ENCODE measurements at places on chromosomes 1 and 21.

- no peak for DNase-seq
Measured at GRCh38 chr1:54329312-54330003, 76.7 kb downstream of the SSBP3 start.

- DNase-seq = no peak
Measured at GRCh38 chr1:15951341-15952153, 24.4 kb downstream of the ZBTB17 start.

DNA sequence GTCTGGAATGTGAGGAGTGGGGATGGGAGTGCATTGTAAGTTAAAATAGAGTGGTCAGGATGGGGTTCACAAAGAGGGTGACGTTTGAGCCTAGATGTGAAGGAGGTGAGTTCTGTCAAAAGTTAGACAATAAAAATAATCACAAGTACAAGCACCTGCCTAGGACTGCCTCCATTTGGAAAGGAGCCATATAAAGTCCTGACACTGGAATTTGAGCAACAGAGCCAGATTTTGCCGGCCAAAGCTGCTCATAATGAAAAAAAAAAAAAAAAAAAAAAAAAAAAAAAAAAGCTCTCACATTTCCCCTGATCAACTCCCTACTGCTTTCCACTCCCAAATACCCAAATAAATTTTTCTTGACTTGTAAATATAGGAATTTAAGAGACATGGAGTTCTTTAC, 4.1 kb downstream of the PALMD start:
- DNase-seq = no peak

- DNase-seq = peak; percentile 8
Measured at GRCh38 chr1:171257607-171258076, 9.3 kb downstream of the FMO1 start.

DNA sequence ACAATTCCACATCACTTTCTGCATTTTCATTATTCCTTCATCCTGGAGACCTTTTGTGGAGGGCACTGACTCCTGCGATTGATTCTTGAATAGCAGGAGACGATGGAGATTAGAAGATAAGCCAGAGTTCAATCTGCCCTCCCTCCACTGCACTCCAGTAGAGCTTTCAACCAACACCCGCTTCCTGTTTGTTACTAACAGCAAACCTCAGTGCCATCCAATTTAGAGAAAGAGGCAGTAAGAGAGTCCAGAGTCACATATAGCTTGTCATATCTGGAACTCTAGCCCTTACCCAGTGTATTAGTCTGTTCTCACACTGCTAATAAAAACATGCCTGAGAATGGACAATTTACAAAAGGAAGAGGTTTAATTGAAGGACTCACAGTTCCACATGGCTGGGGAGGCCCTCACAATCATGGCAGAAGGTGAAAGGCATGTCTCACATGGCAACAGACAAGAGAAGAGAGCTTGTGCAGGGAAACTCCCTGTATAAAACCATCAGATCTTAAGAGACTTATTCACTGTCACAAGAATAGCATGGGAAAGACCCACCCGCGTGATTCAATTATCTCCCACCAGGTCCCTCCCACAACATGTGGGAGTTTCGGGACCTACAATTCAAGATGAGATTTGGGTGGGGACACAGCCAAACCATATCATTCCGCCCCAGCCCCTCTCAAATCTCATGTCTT, 55.9 kb downstream of the PCBP3 start:
- DNase-seq = no peak

DNA sequence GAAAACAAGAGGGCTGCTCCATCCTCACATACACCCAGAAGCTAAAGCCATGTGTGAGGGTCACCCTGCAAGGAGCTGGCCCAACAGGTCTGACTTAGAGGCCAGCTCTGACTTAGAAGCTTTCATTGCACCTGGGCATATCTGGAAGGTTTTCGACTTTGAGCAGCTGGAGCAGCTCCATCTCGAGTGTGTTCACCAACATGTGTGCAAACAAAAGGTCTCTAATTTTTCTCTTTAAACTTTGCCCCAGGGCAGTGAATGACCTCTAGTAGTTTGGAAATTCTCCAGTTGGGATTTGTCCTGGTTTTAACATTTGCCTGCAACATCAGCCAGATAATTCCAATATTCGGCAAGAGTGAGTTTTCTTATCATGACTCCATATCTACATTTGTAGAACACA, 108.3 kb downstream of the TNR start:
- DNase-seq = no peak

DNA sequence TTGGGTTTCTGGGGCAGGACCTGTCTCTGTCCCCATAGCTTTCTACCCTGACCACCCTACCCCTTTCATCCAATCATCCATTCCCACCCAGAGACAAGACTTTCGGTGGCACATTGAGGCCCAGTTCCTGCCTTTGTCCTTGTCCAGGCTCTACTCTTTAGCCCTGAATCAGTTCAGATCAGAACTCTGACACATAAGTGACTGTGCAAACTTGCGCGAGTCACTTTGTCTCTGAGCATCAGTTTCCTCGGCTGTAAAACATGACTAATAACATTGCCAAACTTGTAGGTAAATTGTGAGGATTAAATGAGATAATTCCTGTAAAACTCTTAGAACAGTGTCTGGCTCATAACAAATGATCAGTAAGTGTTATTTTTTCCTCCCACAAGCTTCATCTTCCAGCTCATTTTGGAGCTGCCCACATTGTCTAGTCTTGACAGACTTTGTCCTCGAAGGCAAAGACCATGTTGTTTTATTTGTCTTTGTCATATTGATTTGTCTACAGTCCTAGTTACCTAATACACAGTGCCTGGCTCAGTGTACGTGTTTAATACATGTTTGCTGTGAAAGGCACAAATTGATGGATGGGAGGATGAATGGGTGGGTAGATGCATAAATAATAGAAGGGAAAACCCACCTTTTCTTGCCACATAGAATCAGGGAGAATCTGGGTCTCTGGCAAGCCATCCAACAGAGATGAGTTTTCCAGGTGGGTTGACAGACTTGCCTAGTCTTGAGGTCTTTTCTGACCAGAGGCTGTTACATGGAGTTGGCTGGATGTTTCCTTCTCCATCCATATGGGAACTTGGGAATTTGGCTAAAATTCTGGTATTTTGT, 262.9 kb downstream of the OMA1 start:
- DNase-seq = no peak

- no peak for DNase-seq
Measured at GRCh38 chr21:36431252-36431651, 46.1 kb downstream of the CHAF1B start.

DNA sequence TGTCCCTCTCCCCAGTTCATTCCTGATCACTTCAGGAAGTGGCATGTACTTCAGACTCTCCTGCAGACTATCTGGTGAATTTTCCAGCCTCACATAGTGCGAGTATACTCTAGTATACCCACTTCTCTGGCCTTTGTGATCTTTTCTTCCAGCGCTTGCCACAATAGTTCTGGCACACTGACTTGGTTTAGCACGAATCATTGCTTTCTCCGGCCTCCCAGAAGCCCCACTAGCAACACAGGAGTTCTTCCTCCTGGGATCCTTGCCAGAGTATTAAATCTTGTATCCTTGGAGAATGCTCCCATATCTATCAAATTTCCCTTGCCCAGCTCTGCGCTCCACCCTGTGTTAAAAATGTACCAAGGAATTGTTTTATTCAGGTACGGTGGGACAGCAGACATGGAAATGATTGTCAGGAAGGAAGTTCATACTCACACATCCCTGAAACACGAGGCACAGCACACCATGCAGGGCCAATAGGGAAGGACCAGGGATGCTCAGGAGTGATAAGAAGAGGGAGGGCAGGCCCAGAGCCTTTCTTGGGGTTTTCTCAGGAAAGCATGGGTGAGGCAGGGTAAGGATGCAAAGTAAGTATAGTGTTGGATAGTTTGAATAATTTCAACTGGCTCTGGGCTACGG, 136.7 kb downstream of the ADSS2 start:
- peak; percentile 28 for DNase-seq

GRCh38 chr1:107100331-107100984, 40.4 kb upstream of the NTNG1 start:
- DNase-seq = no peak

GRCh38 chr1:225257081-225257480, 170.8 kb downstream of the LBR start:
- no peak for DNase-seq

DNA sequence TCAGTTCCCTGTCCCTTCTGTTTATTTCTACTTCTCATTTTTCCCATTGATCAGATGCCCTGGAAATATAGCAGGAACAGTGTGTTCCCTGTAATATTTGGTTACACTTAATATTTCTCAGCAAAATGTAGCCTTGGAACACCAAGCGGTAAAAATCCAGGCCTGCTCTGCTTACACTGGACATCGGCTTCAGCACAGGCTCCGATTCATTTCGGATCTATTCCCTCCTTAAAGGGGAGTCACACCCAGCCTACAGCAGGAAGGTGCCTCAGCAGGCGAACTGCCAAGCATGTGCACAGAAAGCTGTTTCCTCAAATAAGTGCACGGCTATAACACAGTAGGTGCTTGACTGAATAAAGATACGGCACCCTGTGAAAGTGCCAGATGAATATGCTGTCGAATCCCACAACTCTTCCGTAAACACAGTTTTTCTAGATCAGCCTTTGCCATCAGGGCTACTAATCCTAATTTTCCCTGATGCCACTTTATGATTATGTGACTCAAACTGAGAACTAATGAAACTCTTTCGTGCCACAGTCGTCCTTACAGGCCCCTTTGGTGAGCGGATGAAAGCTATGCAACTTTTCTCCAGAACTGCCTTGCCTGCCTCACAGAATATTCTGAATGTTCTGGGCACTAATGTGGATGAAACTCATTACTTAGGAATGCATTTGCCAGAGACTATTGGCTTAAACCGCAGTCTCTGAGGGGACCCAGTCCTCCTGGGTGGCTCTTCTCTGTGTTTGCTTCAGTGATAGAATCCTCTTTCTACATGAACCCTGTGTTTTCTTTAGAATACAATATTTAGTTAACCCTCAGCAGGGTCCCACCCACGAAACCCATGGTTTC, 275.5 kb upstream of the RUNX1 start:
- DNase-seq = peak; percentile 75

DNA sequence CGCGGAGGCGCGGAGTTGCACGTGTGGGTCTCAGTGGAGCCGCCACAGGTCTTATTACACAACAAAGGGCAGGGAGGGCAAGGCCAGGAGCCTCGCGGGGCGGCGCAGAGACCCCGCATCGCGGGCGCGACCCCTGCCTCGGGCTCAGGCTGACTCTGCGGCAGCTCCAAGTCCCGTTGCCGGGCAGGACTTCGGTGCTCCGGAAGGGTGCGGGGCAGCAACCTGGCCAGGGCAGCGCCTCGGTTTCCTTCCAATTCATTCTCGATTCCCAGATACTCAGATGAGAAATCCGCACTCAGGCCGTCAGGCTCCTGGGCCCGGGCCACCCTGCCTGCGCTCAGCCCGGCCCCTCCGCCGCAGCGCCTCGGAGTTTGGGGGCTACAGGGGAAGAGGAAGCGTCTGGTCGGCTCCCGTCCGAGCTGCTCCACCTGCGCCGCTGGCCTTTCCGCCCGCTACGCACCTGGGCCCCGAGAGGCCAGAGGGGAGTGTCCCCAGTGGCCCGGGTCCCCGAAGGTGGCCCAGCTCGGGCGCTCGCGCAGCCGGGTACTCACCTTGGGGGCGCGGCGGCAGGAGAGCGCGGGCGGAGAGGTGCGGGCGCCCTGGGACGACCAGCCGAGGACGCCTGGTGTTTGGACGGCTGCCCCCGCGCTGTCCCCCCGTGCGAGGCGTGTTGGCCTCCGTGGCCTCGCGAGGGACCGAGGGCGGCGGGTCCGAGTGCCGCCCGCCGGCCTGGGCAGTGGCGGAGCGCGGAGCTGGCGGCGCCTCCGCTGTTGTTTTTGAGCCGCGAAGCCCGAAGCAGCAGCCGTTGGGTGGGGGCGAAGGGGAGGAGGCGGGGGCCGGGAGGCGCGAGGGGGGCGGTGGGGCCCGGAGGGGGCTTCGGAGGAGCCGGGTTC, 1.1 kb upstream of the PRDM16 start:
- no peak for DNase-seq

- DNase-seq = no peak
Measured at GRCh38 chr1:940107-941014, 16.6 kb downstream of the SAMD11 start.

GRCh38 chr1:156823210-156823790, 6.7 kb upstream of the SH2D2A start:
- DNase-seq = no peak

DNA sequence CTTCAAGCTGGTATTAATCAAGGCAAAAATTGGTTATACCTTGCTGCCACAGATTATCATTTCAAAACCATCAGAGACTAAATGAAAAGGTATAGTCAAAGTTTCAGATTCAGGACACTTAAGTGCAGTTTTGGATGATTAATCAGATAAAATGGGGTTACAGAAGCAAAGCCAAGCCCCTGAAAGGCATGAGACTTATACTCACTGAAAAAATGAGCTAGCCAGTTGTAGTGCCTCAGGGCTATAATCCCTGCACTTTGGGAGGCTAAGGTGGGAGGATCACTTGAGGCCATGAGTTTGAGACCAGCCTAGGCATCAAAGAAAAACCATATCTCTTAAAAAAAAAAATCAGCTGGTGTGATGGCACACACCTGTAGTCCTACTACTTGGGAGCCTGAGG, 15.2 kb downstream of the LRRC40 start:
- no peak for DNase-seq

- DNase-seq = no peak
Measured at GRCh38 chr21:22536509-22536908, 1538.3 kb downstream of the NCAM2 start.

GRCh38 chr1:89989799-89990198, 5.1 kb upstream of the ZNF326 start:
- DNase-seq = no peak

GRCh38 chr21:46080171-46081021, 17.5 kb upstream of the COL6A2 start:
- DNase-seq = peak; percentile 83

DNA sequence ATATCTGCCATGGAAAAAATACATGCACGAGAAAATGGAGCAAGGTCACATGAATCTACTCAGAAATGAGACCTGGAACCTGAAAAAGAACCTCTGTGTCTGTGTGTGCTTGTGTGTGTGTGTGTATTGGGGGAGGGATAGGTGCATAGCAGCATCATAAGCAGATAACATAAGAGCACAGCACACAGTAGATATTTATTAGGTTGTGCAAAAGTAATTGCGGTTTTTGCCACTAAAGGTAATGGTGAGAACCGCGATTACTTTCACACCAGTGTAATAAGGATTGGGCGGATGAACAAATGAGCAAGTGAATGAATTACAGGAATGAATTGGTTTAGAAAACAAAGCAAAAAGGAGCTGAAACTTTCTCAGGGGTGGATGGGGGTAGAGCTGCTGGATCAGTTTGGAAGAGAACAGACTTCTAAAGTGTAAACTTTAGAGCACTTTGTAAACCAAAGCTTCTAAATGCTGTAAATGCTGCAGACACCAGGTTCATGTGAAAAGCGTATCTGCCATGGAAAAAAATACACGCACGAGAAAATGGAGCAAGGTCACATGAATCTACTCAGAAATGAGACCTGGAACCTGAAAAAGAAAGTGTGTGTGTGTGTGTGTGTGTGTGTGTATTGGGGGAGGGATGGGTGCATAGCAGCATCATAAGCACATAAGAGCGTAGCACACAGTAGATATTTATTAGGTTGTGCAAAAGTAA, 156.9 kb downstream of the TOMM20 start:
- DNase-seq = no peak

GRCh38 chr1:44810101-44810761, 1.9 kb downstream of the BTBD19 start:
- peak; percentile 39 for DNase-seq

GRCh38 chr1:30045304-30046090, 677.9 kb downstream of the MATN1 start:
- DNase-seq = no peak

- DNase-seq = peak; percentile 19
Measured at GRCh38 chr21:42981214-42981523, 6.8 kb downstream of the PKNOX1 start.
